ENCODE measurements at places on chromosomes 13 and 19. TPM values are rescaled to one million over a fixed set of nuclear protein-coding genes. Genes with fewer than 3 reads are reported as not detected.

OR7C1 gene
- total RNA-seq = not detected

BORA gene
- 10.3 TPM for total RNA-seq

KL gene
- total RNA-seq = not detected

C1QTNF9B gene
- total RNA-seq = not detected

ZNF737 gene
- total RNA-seq = 42.7 TPM

LHFPL6 gene
- 0.13 TPM for total RNA-seq

LILRB3 gene
- total RNA-seq = 1.1 TPM

UBE2L5 gene
- 0.42 TPM for total RNA-seq

SIGLEC7 gene
- not detected for total RNA-seq

KANK2 gene
- 3.3 TPM for total RNA-seq

CEBPA gene
- total RNA-seq = 0.51 TPM

SSBP4 gene
- total RNA-seq = 36.6 TPM

KLK7 gene
- not detected for total RNA-seq

MISP3 gene
- 0.18 TPM for total RNA-seq

ZNF784 gene
- 8.9 TPM for total RNA-seq

KIR3DL2 gene
- total RNA-seq = not detected

FOXA3 gene
- not detected for total RNA-seq

NPAS1 gene
- total RNA-seq = 1.3 TPM

PSG3 gene
- total RNA-seq = not detected

B3GNT8 gene
- total RNA-seq = 0.24 TPM

KCNC3 gene
- 34.5 TPM for total RNA-seq

TRAPPC6A gene
- total RNA-seq = 51.8 TPM

SIGLECL1 gene
- not detected for total RNA-seq

LGI4 gene
- total RNA-seq = not detected

NTN5 gene
- 0.71 TPM for total RNA-seq

PLK5 gene
- total RNA-seq = not detected

CYP2S1 gene
- not detected for total RNA-seq

CCL25 gene
- total RNA-seq = not detected

Data from activated B cell treated with CpG ODN at 0.5 μM for 24 hours (primary cell).